GM18507 (cell line): ENCODE measurements at places on chromosomes 3 and 15.

- no peak for DNase-seq
Observed at GRCh38 chr15:69414701-69415167, 585 bp downstream of the KIF23 start.

- DNase-seq = no peak
Observed at GRCh38 chr3:187287256-187287655, 4.3 kb downstream of the MASP1 start.

DNA sequence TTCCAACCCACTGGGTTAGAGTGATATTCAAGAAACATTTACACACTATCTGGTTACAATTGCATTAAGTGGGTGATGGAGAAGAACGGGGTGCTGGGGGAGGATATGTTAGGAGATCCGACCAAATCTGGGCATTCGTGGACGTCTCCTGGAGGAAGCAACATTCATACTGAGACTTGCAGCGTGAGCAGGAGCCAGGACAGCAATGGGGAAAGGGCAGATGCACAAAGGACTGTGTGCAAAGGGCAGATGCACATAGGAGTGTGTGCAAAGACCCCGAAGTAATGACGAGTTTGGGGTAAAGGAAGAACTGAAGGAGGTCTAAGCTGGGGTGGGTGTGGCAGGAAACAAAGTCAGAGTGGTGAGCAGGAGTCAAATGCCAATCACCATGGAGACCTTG lies 16.1 kb upstream of the CTXND1 start:
- DNase-seq = no peak

- no peak for DNase-seq
Observed at GRCh38 chr3:77204788-77205187, 164.9 kb downstream of the ROBO2 start.

- DNase-seq = no peak
Observed at GRCh38 chr3:16289144-16289889, 24.3 kb downstream of the OXNAD1 start.

GRCh38 chr15:36898536-36899126 lies 201.7 kb downstream of the MEIS2 start:
- no peak for DNase-seq

DNA sequence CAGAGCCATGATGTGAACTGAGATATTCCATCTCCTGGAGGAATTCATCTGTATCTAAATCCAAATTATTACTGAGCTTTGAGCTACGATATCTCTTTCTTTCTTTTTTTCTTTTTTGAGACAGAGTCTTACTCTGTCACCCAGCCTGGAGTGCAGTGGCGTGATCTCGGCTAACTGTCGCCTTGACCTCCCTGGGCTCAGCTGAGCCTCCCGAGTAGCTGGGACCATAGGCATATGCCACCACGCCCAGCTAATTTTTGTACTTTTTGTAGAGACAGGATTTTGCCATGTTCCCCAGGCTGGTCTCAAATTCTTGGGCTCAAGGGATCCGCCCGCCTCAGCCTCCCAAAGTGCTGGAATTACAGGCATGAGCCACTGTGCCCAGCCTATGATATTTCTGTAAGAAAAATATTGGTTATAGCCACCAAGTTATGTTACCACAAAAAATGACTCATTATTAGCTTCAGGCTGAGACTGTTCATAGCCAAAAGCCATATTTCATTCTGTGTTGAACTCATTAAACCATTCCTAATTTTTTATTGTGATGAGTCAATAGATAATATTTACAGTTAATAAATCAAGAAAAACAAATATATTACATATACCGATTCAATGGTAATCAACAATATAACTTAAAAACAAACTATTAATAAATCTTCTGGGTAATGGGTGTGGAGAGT lies 27.1 kb upstream of the SLC30A4 start:
- DNase-seq = no peak

DNA sequence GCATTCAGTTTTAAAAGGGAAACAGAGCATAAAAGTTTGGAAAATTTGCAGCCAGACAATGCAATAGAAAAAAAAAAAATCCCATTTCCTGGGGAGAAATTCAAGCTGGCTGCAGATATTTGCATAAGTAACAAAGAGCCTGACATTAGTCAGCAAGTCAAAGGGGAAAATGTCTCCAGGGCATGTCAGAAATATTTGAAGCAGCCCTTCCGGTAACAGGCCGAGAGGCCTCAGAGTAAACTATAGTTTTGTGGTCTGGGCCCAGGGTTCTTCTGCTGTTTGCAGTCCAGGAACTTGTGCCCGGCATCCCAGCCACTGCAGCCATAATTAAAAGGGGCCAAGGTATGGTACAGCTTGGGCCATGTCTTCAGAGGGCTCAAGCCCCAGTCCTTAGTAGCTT lies 411.6 kb upstream of the BCHE start:
- no peak for DNase-seq

DNA sequence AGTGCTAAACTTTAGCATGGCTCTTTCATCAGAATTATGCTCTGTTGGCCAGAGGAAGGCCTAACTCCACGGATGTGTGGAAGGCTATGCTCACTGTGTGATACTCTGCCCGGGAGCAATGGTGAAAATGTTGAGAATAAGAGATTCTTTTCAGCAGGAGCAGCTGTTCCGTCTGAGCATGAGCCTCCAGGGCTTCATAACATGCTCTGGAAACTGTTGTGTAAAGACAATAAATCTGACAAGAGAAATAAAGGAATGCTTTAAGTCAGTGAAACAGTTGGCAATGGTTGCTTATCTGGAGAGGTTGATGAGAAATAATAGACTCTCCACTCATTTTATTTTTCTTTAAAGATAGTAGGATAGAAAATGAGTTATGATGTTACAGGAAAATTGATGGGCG lies 269.8 kb downstream of the DIPK2A start:
- DNase-seq = no peak

DNA sequence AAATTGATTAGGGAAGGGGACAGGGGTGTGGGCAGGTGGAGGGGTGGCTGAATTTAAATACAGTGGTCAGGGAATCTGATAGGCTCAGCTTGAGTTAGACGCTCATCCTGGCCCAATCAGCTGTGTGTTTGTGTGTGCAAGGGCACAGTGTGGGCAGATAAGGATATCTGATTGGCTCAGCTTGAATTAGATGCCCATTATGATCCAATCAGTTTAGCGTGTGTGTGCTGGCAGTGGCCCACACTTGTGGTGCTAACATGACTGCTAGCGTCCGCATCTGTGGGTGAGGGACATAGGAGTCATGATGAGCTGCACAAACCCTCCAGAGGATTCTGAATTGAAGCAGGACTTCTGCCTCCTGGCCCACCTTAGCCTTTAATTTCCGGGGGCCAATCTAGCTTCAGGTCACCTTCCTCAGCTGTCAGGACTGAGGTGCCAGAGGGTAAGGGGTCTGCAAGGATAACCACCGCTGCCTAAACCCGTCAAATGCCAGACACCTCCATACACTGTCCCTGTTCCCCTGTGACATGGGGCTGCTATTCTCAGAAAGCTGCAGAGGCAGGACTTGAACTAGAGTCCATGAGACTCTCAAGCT lies 97.3 kb downstream of the CORO2B start:
- no peak for DNase-seq

DNA sequence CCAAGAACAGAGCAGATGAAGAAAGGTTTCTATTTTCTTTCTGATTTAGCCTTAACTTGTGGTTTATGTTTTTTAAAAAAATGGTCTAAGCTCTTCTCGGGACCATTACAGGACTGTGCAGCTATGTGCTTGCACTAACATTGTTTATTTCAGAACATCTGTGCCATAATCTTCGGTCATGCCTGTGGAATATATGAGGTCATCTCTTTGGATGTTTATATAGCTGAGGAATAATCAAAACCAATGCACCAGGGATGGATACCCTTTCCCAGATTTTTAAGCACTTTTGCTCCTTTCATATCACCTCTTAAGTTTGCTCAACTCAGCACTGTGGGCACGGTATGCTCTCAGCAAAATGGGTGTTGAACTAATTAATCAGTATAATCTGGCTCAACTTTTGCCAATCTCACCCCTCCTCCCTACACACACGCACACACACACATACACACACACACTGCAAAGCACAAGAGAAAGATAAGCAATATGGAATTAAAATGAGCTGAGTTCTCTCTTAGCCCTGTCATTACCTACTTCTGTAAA lies 268.5 kb upstream of the TMC3 start:
- DNase-seq = no peak

GRCh38 chr3:182182531-182182968 lies 470.8 kb downstream of the SOX2 start:
- no peak for DNase-seq

DNA sequence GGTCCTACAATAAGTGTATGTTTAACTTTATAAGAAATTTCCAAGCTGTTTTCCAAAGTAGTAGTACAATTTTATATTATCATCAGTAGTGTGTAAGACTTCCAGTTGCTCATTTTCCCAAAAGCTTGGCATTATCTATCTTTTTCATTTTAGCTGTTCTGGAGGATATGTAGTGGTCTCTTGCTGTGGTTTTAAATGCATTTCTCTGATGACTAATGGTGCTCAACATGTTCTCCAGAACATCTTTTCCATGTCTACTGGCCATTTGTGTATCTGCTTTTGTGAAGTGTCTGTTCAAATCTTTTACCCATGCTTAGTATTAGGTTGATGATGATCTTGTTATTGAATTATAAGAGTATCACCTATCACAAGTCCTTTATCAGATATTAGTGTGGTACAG lies 13.3 kb downstream of the BCL2A1 start:
- DNase-seq = no peak

GRCh38 chr3:127171721-127172120 lies 21.2 kb upstream of the PRR23E start:
- DNase-seq = no peak

GRCh38 chr3:155785662-155786295 lies 20.3 kb downstream of the C3orf33 start:
- no peak for DNase-seq

DNA sequence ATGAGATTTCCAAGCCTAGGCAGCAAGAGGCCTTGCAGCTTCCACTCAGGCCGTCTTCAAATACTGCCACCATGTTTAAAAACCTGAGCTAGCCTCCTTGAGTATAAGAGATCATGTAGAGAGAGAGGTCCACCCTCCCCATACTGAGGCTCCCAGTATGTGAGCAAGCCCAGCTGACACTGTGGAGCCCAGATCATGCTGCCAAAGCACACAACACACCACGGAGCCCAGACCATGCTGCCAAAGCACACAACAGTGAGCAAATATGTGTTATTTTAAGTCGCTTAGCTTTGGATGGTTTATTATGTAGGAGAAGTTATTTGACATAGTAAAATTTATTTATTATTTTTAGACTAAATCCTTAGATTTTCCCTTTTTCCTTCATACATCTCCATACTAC lies 333.7 kb downstream of the CTNNB1 start:
- no peak for DNase-seq

GRCh38 chr3:46585799-46586693 lies 19.9 kb upstream of the LRRC2 start:
- DNase-seq = no peak

DNA sequence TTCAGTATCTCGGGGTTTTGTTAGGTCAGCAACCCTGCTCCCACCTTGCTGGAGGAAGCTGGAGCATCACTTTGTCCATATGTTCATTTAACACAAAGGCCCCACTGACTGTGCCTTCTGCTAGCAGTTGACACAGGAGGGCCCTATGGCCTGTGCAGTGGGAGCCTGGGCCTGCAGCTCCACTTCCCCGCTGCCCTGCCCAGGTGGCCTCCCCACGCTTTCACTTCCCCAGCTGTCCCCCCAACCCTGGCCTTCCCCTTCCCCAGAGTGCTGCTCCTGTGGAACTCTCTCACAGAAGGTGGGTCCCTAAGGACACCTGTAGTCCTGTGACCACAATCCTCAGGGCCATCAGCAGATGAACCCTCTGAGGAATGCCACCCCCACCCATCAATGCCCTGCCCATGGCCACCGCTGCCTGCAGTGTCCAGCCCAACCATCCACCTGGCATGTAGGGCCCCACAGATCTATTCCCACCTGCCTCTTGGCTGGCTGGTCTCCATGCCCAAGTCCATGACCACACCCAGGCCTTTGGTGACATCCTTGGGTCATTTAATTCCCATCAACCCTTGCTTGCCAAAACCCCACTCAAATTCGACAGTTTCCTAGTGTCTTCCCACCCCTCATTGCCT lies 13.5 kb downstream of the TBC1D21 start:
- DNase-seq = no peak

DNA sequence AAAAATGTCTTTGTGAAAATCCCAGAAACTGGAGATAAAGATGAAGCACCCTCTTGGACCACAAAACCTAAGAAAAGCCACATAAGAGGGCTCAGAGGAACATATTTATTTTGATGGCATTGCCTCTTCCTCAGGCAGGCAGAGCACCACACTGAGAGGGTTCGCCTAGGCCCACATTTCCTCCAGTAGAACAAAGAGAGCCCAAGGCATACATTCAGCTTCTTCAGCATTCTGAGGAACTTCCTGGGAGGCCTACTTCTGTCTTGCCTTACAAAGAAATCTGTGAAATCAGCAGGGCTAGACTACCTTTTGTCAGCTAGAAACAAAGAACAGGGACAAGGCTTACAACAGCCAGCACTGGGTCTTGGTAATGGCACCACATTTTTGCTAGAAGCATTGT lies 1325.3 kb downstream of the SI start:
- no peak for DNase-seq

DNA sequence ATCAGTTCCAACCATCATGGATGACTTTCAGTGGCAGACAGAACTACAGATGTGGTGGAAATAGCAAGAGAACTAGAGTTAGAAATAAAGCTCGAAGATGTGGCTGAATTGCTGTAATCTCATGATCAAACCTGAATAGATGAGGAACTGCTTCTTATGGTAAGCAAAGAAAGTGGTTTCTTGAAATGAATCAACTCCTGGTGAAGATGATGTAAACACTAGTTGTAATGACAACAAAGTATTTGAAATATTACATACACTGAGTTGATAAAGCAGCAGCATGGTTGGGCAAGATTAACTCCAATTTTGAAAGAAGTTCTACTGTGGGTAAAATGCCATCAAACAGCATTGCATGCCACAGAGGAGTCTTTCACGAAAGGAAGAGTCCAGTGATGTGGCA lies 131.7 kb upstream of the FAM3D start:
- DNase-seq = no peak

- DNase-seq = no peak
Observed at GRCh38 chr3:194396859-194397756, 2.0 kb downstream of the GP5 start.

DNA sequence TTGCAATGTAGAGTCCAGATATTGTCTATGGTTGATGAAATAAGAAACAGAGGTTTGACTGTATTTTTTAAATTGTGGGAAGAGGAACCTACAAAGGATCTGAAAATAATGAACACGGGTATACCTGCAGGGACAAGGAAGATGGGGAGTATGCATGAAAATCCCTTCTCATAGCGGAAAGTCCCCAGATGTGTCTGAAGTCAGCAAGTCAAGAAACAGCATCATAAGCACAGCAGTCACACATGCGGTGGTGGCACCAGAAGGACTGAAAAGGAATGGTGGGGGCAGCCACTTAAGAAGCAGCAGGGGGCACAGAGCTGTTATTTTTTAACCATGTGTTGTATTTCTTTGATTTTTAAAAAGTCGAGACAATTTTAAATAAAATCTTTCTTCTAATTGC lies 4.7 kb downstream of the MRPS11 start:
- DNase-seq = no peak

DNA sequence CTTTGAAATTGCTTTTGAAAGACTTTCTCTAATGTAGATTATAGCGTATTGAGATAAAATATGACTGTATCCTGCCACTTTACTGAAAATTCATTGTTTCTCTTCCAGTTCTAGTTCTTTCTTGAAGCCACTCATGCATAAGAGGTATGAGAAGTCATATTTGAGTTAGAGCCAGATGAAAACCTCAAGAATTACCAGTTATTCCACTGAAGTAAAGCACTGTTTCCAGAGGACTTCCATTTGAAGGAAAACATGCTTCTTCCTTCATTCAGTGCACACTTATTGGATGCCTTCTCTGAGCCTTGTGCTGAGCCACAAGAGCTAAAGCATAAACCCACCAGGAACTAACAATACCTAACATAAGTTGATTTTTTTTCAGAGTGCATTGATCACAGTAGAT lies 513.4 kb downstream of the ZNF385D start:
- no peak for DNase-seq

GRCh38 chr15:40278026-40278425 lies 4.8 kb downstream of the ANKRD63 start:
- no peak for DNase-seq
